ENCODE measurements at places on chromosomes 11 and 22.
A peak's percentile ranks its signal among the peaks of the same experiment; 100 is the strongest.

DNA sequence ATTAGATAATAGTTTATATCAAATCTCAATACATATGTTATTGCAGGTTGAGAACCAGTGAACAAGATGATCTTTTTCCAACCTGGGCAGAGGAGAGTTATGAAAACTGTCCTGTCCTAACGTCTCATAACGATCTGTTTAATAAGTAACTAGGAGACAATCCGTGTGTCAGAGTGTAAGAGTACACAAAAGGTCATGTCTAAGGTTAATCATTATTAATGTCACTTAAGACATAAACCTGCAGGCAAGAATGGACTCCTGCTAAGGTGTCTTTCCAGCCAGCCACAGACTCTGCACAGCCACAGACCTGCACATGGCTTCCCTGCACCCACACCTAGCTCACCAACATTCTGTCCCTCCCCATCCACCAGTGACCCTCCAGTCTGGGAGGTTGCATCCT, 10.1 kb downstream of the SLC5A4 start:
- DNase-seq = no peak

GRCh38 chr11:35810045-35810645, 133.7 kb upstream of the LDLRAD3 start:
- DNase-seq = no peak

DNA sequence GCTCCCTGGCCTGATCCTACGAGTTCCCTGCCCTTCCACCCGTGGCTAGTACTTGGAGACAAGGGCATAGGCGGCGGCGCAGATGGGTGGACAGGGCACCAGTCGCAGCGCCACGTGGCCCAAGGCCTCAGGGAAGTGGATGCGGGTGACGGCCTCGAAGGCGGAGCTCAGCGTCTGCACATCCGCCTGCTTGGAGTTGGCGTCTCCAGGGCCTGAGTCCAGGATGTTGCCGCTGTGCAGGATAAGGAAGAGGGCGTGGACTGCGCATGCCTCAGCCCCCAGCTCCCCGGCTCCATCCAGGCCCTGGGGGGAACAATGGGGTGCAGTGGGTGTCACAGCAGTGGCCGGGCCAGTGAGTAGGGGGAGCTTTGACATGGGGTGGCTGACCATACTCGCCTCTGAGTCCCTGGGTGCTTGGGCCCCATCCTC, 6.6 kb downstream of the PITPNM1 start:
- no peak for DNase-seq

GRCh38 chr22:46125816-46126765, 24.2 kb upstream of the PPARA start:
- DNase-seq = no peak

- no peak for DNase-seq
These were observed 15.5 kb downstream of the RHBDD3 start for GRCh38 chr22:29251981-29252911.

DNA sequence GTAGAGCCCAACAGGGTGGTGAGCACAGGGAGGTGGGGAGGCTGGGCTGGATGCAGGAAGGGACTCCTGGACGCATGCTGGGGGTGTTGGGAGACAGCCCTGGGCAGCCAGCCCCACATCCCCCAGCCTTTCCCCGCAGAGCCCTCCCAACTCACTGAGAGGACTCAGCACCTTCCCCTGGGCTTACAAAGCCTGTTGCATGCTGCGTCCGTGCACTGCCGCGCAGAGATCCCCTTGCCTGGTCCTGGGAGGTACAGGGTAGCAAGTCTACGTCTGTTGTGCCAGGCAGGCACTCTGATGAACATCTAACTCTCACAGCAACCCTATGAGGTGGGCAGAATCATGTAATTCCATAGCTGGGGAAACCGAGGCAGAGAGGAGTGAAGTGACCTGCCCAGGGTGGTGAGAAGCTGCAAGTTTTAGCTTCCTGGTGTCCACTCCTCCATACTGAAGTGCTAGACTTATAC, 33.9 kb upstream of the TCF20 start:
- DNase-seq = no peak

- DNase-seq = no peak
These were observed 1584.3 kb upstream of the RAG2 start for GRCh38 chr11:38182126-38182866.

DNA sequence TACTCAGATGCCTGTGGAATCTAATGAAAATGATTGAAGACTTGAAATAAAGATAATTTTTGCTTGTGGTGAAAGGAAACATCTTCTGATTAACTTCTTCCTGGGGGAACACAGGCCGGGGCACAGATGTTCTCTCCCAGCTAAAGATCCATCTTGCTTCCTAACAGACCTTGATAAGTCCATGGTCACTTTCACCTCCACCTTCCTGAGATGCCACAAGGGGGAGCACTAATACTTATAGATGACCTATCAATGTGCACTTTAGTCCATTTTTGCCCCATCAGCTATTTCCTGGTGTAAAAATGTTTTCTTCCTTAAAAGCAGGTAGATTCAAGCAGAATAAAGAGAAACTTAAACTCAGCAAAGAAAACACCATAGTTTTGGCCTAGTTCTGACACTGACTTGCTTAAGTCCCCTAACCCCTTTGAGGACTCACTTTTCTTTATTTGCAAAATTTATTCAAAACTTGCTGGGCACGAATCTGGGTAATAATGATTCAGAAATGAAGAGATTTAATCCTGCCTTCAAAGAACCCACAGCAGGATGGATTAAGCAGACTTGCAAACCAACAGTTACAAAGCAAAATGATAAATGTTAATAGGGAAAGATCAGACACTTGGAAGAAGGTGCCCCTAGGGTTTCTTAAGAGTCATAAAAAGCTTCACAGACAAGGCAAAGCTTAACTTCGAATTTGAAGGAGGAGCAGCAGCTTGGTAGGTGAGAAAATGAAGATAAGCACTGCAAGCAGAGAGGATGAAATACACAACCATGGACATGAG, 158.7 kb downstream of the RAB38 start:
- peak; percentile 67 for DNase-seq

DNA sequence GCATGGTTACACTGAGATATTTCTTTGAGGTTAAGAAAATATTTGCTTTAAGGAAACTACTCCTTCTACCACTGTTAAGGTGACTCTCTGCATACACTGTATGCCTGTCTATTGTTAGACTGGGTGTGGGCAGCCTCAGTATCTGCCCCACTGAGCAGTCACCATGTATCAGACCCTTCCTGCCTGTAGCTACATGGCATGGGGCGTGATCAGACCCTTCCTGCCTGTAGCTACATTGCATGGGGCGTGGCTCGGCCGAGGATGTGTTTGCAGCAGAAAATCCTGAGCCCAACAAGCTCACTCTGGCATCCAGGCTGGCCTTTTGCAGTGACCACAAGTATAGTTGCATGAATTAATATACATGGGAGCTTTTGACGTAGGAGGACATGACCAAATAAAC, 669.4 kb downstream of the OPCML start:
- DNase-seq = no peak

GRCh38 chr22:31567702-31568101, 71.4 kb downstream of the SFI1 start:
- no peak for DNase-seq

DNA sequence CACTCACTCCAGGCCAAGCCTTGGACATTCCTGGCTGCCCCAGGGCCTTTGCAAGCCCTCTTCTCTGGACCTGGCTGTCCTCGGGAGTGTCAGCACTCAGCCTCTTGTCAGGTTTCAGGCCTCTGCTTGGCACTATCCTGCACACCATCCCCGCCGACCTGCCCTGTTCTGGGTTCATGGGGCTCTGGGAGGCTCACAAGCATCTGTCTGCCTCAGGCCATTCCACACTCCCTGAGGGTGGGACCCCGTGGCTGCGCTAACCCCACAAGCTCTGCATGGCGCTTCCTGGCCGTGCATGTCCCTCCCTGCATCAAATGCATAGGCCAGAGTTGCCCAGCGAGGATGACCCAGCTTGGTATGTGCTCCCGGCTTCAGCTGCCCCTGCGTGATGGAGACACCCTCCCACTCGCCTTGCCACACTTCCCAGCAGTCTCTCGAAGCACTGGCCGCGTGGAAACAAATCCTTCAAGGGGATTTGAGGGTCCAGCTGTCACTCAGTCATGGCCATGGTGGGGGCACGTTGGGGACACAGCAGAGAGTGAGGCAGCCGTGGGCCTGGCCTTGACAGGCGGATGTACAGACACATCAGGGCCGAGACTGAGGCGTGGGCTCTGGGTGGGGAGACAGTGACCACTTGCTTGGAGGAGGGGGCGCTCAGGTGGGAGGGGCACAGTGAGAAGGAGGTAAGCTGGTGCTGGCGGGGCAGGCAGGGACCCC, 87.3 kb downstream of the KCNQ1 start:
- no peak for DNase-seq

- DNase-seq = no peak
These were observed 21.8 kb downstream of the VPS37C start for GRCh38 chr11:61139387-61139786.

DNA sequence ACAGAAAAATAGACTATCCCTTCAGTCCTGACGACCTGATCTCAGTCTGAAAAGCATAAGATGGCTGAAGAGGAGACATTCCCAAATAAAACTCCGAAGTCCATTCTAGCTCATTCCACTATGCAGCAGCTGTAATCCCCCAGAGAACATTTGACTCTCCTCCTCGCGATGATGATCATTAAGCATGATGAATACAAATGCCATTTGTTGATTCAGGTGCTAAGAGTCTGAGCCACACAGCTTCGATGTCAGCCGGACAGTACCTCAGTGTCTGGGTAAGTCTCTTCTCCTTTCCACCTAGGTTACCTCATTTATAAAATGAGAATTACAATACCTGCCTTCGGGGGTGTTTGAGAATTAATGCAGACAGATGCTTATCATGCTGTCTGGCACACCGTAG, 94.8 kb downstream of the TENM4 start:
- no peak for DNase-seq

GRCh38 chr11:105979997-105980703, 41.9 kb downstream of the MSANTD4 start:
- DNase-seq = no peak

- no peak for DNase-seq
These were observed 24.1 kb upstream of the CDC42EP2 start for GRCh38 chr11:65290448-65291165.

DNA sequence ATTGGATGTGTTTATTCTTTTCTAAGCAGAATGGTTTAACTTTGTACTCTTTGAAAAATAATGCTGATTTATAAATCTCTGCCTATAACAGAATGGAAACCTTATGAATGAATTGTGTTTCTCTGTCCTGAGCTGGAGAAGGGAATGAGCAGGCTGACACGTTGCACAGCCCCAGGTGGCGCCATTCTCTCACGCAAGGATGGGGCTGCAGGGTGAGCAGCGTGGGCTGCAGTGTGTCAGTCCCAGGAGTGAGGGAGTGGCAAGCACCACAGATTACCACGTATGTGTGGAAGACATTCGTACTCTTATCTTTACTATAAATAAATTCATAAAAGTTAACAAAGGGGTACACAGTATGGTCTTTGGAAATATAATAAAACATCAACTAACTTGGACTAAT, 33.4 kb downstream of the FDX1 start:
- DNase-seq = no peak

GRCh38 chr11:14378171-14378570, 19.2 kb upstream of the RRAS2 start:
- DNase-seq = no peak

DNA sequence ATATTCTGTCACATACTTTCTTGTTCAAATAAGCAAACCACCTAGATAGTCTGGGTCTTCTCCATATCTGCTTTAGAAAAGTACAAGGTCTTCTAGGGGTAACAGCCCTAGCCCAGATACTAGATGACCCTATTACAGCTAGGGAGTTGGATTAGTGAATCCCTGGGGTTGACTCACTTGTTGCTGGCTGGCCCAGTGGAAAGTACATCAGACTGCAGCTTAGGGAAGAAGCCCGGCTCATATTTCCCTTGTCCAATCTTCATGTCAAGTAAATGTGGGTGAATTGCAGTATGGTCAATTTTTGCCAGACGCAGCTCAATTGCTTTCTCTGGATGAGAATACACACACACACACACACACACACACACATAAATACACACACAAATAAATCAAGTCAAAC, 79.1 kb upstream of the SCUBE2 start:
- DNase-seq = no peak

- no peak for DNase-seq
These were observed 33.1 kb downstream of the TNRC6B start for GRCh38 chr22:40210818-40211217.

- DNase-seq = peak; percentile 15
These were observed 36.5 kb downstream of the NADSYN1 start for GRCh38 chr11:71489311-71490043.

DNA sequence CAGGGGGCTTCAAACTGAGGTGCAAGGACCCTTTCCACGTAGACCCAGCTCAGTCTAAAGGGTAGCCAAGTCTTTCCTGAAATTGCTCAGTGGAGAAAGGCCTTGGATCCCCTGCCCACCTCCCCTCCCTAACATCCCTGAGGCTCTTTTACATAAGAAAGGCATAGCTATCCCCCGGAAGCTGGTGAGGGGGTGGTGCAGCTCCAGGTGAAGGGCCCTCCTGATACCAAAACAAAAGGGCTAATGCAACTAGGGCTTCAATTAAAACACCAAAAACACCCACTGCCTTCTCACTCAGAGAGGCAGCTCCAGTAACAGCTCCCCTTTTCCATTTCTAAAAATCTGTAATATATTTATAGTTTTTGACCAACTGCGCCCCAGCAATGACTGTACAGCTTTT, 5.8 kb downstream of the SHANK2 start:
- DNase-seq = no peak

GRCh38 chr11:70541176-70541575, 142.8 kb downstream of the CTTN start:
- no peak for DNase-seq

DNA sequence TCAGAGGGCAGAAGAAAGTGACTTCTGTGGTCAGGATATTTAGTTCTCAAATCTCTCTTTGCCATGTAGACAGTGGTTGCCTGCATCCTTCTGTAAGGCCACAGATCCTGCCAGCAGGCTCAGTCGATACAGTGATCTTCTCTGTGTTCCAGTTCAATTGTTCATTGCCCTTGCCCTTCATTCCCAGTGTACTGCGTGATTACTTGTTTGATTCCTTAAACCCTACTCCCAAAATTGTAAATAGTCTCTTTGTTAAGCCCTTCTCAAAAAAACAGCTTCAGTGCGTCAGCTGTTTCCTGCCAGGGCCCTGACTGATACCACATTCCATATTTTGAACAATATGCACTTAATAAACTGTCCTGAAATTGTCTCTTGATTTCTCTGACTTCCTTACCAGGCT, 9.3 kb upstream of the TYR start:
- DNase-seq = no peak

- DNase-seq = no peak
These were observed 1.9 kb downstream of the BTG4 start for GRCh38 chr11:111510311-111510710.

Data from stimulated activated effector memory CD8-positive, alpha-beta T cell treated with anti-CD3 and anti-CD28 coated beads, Interleukin-12 subunit alpha, Interleukin-12 subunit beta, amount 100 ng/mL, for 72 hours (primary cell).